ENCODE measurements at places on chromosomes 1 and 21. TPM values are rescaled to one million over a fixed set of nuclear protein-coding genes. Genes with fewer than 3 reads are reported as not detected.

GON4L gene
- total RNA-seq = 44.2 TPM

HTR6 gene
- total RNA-seq = 1.1 TPM

TSNAX gene
- 46.7 TPM for total RNA-seq

GRCh38 chr1:21909286-21909759 is 27.8 kb downstream of the HSPG2 start:
- no peak for DNase-seq
- peak overlapping the region; percentile 10 for H3K4me3 ChIP-seq
- no peaks in the 10 kb centered on the region for H3K27me3 ChIP-seq
- no peaks in the 10 kb centered on the region for H3K36me3 ChIP-seq
- peaks cover 32% of the 10 kb centered on the region for H3K4me1 ChIP-seq

DNA sequence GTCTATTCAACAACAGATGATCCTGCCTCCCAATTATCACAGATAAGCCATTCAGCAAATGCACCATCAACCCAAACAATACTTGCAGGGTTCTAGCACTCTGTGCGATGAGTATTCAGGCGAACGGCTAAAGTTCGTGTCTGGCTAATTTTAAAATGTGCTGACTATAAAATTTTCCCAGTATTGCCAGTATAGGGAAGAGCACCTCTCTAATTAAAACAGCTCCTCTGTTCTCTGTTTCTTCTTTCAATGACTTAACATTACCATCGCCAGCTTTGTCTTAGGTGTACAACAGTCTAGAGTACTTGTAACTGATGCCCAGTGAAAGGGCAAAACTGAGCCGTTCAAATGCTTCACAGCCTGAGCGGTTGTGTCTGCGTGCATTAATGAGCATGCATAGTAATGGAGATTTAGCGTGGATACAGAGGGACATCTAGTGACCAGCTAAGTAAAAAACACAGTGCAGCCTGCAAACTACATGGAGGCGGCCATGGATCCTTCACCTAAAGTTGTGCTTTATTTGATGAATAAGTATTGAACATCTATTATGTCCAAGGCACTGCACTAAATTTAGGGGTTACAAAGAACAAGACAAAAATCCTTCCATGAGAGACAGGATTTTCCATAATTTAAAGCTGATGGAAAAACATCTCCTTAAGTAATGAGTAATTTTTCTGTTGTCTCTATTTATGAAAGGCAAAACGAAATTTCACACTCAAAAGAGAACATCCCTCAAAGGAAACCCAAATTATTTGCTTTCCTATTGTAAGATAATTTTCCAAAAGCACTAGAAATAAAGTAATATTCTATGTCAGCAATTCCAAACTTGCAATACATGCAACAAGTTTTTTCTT is 120.0 kb downstream of the SETD4 start:
- no peak overlapping the region for H3K4me3 ChIP-seq
- no peaks in the 10 kb centered on the region for H3K4me1 ChIP-seq
- no peak overlapping the region for H3K27ac ChIP-seq
- no peaks in the 10 kb centered on the region for H3K36me3 ChIP-seq

DNA sequence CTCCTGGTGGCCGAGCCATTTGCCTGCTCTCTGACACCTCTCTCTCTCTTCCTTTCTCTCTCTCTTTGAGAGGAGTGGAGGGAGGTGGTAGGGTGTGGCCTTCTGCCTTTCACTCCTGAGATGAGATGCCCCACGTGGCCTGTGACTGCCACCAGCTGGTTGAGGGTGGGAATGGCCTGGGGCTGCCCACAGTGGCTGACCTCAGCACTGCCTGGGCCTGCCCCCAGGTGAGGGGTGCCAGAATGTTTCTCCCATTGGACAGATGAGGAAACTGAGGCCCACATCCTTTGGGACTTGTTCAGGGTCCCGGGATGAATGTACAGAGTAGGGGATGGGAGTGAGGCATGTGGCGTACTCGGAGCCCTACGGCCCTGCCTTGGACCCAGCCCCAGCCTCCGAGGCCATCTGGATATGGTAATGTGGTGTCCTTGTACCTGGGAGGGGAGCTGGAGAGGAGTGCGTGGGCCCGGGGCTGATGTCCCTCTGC is 12.7 kb upstream of the C1orf167 start:
- peaks cover 6% of the 10 kb centered on the region for H3K4me1 ChIP-seq
- peak; percentile 84 for DNase-seq
- H3K27me3 ChIP-seq = no peaks in the 10 kb centered on the region
- H3K4me3 ChIP-seq = no peak overlapping the region
- peak overlapping the region; percentile 74 for H3K27ac ChIP-seq
- peaks cover 12% of the 10 kb centered on the region for H3K36me3 ChIP-seq

- no peaks in the 10 kb centered on the region for H3K36me3 ChIP-seq
- H3K27ac ChIP-seq = no peak overlapping the region
- H3K27me3 ChIP-seq = no peaks in the 10 kb centered on the region
- H3K4me1 ChIP-seq = peaks cover 6% of the 10 kb centered on the region
These were observed 24.4 kb downstream of the CRYAA start for GRCh38 chr21:43193088-43193650.

DNA sequence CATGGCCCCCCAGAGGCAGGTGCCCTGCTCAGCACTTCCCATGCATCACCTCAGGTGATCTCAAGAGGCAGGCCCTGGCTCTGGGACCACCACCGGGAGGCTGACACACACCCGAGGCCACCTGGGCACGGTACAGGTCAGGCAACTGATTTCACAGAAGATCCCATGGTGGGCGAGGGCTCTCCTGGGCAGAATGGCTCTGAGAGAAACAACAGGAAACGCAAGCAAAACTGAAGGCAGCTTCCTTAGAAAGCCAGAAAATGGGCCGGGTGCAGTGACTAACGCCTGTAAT is 11.4 kb upstream of the SKI start:
- H3K4me3 ChIP-seq = no peak overlapping the region
- H3K36me3 ChIP-seq = no peaks in the 10 kb centered on the region
- no peak overlapping the region for H3K27ac ChIP-seq
- no peak for DNase-seq

DNA sequence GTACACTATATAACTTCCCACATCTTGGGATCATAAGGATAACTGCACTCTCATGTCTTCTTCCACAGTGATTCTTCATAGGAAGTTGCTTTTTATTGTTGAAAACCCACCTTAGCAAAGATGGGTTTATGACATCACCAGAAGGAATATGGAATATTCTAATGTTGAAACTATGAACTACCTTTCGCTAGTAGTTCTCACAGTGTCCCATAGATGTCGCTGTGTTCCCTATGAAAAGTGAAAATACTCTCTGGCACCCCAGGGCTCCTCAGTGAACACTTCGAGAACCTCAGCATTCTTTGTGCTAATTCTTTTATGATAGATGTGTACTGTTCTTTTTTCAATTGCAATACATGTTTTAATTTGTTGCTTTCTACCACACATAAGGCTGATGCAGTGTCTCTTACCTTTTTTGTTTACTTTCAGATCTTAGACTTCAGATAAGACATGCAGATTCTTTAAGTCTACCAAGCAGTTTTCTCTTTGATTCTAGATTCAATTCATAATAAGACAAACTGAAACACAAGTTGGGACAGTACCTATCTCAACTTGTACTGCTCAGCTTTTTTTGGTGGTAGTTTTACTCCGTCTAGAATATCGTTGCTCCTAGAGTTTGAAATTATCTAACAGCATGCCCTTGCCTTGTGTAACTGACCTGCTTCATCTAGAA is 90.8 kb downstream of the GTF2B start:
- H3K27me3 ChIP-seq = no peaks in the 10 kb centered on the region
- peak; percentile 59 for DNase-seq
- peak overlapping the region; percentile 39 for H3K27ac ChIP-seq
- peaks cover 28% of the 10 kb centered on the region for H3K36me3 ChIP-seq

DNA sequence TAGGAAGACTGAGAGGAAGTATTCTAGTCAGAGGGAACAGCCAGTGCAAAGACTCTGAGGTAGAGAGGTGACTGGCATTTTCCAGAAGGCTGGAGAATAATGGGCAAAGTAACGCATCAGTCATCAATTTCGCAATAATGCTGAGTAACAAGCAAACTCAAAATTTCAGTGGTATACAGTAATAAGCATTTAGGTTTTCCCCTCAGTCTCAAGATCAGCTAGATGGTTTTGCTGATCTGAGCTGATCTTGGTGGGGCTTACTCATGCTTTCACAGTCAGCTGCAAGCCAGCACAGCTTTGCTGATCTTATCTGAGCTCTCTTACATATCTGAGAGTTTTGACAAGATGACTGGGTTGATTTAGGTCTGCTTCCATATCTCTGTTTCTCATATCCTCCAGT is 108.7 kb downstream of the TSEN15 start:
- peaks cover 8% of the 10 kb centered on the region for H3K27me3 ChIP-seq
- no peaks in the 10 kb centered on the region for H3K36me3 ChIP-seq
- H3K4me1 ChIP-seq = peaks cover 3% of the 10 kb centered on the region
- no peak overlapping the region for H3K27ac ChIP-seq
- no peak overlapping the region for H3K4me3 ChIP-seq

- H3K27me3 ChIP-seq = no peaks in the 10 kb centered on the region
- H3K27ac ChIP-seq = no peak overlapping the region
- H3K4me1 ChIP-seq = no peaks in the 10 kb centered on the region
These were observed 70.4 kb downstream of the DMAP1 start for GRCh38 chr1:44283524-44284173.

- no peaks in the 10 kb centered on the region for H3K27me3 ChIP-seq
- no peaks in the 10 kb centered on the region for H3K36me3 ChIP-seq
- no peak for DNase-seq
- no peaks in the 10 kb centered on the region for H3K4me1 ChIP-seq
- no peak overlapping the region for H3K27ac ChIP-seq
These were observed 180.9 kb upstream of the PRMT6 start for GRCh38 chr1:106875622-106876021.

DNA sequence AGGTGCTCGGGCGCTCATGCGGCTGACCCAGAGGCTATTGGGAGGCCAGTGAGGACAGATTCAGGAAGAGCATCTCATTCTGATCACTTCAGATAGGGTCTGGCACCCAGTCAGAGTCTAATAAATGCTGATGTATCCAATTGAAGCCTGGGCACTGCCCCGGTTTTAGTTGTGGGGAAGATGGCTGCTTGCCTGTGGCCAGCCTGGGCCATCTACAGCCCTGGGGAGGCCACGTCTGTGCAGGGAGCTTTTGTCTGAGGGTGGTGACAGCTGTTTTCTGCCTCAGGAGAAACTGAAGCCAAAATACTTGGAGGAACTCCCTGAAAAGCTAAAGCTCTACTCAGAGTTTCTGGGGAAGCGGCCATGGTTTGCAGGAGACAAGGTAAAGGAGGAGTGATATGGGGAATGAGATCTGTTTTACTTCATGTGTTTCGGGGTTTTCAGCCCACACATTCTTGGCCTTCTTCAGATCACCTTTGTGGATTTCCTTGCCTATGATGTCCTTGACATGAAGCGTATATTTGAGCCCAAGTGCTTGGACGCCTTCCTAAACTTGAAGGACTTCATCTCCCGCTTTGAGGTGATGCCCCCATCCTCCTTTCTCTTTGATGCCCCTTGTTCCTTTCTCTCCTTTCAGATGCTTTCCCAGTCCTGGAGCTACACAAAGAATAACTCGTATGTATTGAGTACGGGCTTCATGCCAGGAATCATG is 2.8 kb downstream of the GSTM5 start:
- peaks cover 4% of the 10 kb centered on the region for H3K4me1 ChIP-seq
- peaks cover 5% of the 10 kb centered on the region for H3K27me3 ChIP-seq
- H3K4me3 ChIP-seq = no peak overlapping the region
- no peak for DNase-seq

DNA sequence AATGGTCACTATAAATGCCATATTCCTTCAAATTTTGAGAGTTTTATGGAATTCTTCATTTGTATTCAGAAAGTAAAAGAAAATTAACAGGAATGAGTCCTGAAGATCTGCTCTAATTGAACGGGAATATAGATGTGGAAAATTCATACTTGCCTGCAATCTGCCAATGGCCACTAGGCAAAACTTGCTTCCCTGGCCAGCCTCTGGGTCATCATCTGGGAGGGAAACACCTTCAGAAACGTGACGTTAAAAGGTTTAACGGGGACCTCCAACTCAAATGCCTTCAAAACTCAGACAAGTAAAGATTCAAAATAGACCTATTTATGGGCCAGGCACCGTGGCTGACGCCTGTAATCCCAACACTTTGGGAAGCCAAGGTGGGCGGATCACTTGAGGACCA is 21.7 kb upstream of the CTSK start:
- no peak overlapping the region for H3K27ac ChIP-seq
- peaks cover 35% of the 10 kb centered on the region for H3K36me3 ChIP-seq
- no peaks in the 10 kb centered on the region for H3K27me3 ChIP-seq
- DNase-seq = no peak

DNA sequence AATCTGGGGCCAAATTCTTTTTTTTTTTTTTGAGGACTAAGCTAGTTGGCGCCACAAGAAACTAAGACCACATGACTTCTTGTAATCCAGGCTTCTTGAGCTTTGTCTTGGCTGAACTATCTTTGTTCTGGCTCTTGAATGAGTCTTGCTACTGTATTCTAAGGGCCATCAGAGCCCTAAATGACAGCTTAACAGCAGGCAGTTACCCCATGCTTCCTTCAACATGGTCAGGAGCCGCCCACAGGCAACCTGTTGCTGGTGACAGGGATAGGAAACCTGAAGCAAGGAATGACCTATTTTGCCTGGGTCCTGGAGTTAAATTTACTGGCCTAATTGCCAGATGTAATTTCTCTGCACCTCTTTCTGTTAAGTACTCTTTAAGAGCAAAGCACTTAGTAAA is 188.2 kb upstream of the PLXNA2 start:
- H3K4me1 ChIP-seq = no peaks in the 10 kb centered on the region
- H3K36me3 ChIP-seq = no peaks in the 10 kb centered on the region
- H3K27ac ChIP-seq = no peak overlapping the region
- DNase-seq = no peak
- H3K4me3 ChIP-seq = no peak overlapping the region

DNA sequence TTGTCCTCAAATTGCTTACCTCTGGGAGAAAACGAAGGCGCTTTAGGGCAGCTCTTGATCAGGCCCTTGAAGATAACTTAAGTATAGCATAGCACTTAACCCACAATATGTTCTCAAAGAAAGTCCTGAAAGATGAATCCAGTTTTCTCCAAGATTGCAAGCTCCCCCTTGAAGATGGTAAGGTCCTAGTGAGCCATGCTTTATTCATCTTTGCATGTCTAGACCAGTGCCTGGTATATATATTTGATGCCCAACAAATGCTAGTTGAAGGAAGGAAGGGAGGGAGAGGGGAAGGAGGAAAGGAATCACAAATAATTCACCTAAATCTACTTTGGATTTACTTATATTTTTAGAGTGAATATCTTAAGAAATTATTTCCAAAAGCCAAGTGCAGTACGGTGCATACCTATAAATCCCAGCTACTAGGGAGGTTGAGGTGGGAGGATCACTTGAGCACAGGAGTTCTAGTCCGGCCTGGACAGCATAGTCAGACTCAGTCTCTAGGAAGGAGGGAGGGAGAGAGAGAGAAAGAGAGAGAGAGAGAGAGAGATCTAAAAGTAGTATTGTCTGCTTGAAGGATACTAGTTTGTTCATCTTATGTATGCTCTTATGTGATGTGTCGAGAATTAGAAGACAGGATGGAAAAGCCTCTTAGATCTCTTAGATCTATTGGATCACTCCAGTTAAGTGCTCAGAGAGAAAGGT is 25.0 kb downstream of the PBX1 start:
- H3K27ac ChIP-seq = no peak overlapping the region
- DNase-seq = no peak
- H3K27me3 ChIP-seq = peaks cover 2% of the 10 kb centered on the region
